ENCODE measurements at places on chromosomes 2 and 18. TPM values are rescaled to one million over a fixed set of nuclear protein-coding genes. Genes with fewer than 3 reads are reported as not detected.

GRCh38 chr2:85503851-85504777 lies 34.9 kb upstream of the MAT2A start:
- H3K4me1 ChIP-seq: no peaks in the 10 kb centered on the region
- H3K27ac ChIP-seq: no peak overlapping the region
- no peak overlapping the region for H3K4me3 ChIP-seq
- no peak for DNase-seq

DNA sequence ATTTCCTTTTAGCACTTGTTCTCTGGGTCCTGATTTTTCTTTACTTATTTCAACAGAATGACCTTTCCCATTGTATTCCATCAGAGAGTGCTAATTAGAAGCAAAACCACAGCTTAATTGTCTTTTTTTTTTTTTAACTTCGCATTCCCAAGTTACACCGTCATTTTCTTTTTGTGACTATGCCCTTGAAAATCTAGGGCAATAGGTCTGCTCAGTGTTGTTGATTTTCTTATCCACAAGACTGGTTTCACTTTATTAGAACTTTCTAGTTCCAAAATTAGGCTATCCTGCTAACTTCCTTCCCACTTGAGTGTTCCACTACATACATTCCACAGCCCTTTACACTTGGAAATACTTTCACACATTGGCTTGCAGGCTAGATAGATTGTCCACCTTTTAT lies 18.7 kb upstream of the ADAM17 start:
- no peak overlapping the region for H3K4me3 ChIP-seq
- H3K27me3 ChIP-seq: no peaks in the 10 kb centered on the region
- no peak overlapping the region for H3K27ac ChIP-seq
- no peaks in the 10 kb centered on the region for H3K4me1 ChIP-seq

DNA sequence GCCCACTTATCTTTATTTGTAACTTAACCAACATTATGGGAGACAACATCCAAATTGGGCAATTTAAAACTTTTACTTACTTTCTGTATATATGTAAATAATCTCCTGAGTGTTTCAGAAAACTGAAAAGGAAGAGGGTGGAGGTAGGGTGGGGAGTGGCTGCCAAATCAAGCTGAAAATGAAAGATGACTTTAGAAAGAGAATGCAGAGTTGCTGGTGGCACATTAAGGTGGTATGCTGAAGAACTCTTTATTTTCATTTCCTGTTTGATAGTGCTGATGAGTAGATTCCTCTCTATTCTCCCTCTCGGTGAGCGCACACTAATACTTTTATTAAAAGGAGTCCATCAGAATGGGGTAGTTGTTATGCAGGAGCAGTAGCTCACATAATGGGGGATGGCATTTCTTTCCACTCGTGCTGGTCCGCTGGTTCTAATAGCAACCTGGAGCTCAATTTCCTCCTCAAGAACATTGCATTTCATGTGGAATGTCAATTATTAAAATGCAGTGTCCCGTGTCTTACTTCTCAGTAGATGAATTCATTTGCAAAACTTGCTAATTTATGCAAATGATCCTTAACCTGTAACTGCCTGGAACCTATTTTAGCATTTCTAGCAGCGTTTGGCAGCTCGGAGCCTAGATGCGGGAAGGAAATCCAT lies 466.9 kb upstream of the HNRNPA3 start:
- no peak overlapping the region for H3K4me3 ChIP-seq
- no peaks in the 10 kb centered on the region for H3K27me3 ChIP-seq
- H3K36me3 ChIP-seq: no peaks in the 10 kb centered on the region
- no peaks in the 10 kb centered on the region for H3K4me1 ChIP-seq
- H3K27ac ChIP-seq: no peak overlapping the region
- no peak for DNase-seq

Gene UGT1A4
- not detected for total RNA-seq

DNA sequence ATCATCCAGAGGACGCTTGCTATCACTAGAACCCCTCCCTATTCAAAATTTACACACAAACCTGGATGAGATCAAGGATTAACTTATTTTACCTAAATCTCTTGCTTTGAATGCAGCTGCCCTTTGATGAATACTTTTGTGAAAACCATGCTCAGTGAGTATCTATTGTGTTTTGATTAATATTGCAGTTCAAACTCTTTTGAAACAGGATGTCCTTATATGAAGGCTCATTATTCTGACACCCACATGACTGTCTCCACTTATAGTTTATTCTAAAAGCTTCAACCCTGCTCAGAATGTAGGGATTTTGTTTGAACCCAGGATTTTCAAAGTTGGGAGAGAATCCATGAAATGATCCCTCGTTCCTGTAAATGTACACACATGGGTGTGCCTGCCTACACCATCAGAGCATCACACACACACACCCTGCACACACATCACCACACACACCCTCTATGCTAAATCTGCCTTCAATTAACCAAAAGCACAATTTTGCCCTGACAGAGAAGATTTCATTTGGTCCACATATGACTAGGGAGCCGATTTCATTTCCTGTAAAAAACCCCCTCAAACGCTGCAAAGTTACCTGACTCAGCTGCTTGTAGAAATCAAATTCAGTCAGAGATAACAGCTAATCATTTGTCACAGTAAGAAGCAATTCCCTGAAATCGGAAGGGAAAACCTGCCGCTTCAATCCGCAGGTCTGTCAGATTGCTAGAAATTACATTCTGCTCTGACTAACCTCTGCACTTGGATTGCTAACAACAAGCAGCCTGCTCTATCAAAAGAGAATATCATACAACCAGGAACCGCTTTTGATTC lies 65.2 kb downstream of the ZEB2 start:
- H3K4me1 ChIP-seq: peaks cover 13% of the 10 kb centered on the region
- no peaks in the 10 kb centered on the region for H3K27me3 ChIP-seq
- peak overlapping the region; percentile 41 for H3K27ac ChIP-seq
- DNase-seq: no peak
- H3K36me3 ChIP-seq: no peaks in the 10 kb centered on the region

GRCh38 chr2:166344286-166345113 lies 31.2 kb downstream of the SCN9A start:
- H3K27me3 ChIP-seq: no peaks in the 10 kb centered on the region
- H3K4me3 ChIP-seq: no peak overlapping the region
- H3K4me1 ChIP-seq: no peaks in the 10 kb centered on the region
- H3K36me3 ChIP-seq: no peaks in the 10 kb centered on the region

DNA sequence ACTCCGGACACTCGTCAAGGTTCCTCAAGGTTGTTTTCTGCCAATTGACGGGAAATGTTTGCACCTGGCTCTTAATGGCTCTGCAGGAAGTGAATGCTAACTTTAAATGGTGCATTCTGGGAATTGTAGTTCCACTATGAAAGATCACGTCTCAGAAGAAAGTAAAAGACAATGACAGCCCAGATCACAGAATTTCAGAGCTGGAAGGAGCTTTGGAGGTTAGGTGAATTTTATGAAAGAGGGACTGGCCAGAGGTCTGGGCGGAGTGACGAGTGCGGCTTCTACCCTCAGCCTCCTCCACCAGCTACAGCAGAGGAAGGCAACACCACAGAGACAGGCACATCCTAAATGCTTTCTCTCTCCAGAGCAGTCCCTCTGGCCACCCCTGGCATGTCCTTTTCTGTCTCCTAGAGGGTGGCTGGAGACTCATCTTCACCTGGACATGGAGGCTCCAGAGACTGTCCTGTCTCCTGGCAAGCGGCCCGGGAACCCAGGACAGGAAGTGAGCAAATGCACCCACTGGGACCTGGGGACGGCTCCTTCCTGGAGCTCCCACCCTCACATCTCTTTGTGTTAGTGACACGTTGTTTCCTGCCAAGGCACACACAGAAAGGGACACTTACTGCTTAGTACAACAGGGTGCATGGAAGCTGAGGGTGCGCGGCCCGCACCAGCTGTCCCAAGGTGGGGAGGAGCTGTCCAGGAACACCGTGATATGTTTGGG lies 19.4 kb downstream of the THAP4 start:
- peak; percentile 18 for DNase-seq
- peak overlapping the region; percentile 68 for H3K27ac ChIP-seq
- no peaks in the 10 kb centered on the region for H3K27me3 ChIP-seq
- peaks cover 25% of the 10 kb centered on the region for H3K4me1 ChIP-seq
- peak overlapping the region; percentile 58 for H3K4me3 ChIP-seq

Gene ABCG5
- total RNA-seq: not detected

DNA sequence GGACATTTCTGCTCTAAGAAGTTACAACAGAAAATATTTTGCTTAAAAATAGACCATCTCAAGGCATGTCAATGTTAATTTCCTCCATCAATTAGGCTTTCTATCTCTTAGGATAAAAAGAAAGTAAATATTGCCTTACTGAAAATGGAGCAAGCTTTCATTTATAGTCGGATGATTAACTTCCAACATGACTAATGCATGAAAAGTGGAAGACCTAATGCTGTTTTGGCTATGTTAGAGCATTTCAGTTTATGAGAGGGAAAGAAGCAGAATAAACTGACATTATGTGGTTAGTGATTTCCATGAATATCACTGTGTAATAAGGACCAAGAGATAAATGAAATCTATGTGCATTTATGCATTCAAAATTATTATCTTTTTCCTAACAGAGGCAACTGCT lies 475.2 kb upstream of the UBE2E3 start:
- H3K36me3 ChIP-seq: no peaks in the 10 kb centered on the region
- no peak overlapping the region for H3K4me3 ChIP-seq
- no peaks in the 10 kb centered on the region for H3K27me3 ChIP-seq
- H3K27ac ChIP-seq: no peak overlapping the region
- DNase-seq: no peak
- no peaks in the 10 kb centered on the region for H3K4me1 ChIP-seq

Gene LINC00305
- total RNA-seq: not detected

Gene LRP1B
- not detected for total RNA-seq

Gene NPHP1
- 0.35 TPM for total RNA-seq

DNA sequence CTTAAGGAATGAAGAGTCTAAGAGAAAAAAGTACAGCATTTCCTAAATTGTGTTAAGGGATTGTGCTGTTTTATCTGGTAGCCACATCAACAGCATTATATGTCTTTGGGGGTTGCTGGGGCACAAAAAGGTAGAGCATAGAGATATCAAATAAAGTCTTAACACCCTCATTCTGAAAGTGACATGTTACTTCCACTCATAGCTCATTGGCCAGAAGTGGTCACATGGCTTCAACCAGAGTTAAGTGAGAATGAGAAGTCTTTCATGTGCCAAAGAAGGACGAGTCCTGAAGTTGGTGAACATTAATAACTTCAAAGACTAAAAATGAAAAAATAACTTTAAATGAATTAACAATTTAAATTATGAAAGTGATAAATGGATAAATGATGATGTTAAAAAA lies 175.7 kb upstream of the ZEB2 start:
- no peak overlapping the region for H3K4me3 ChIP-seq
- no peaks in the 10 kb centered on the region for H3K36me3 ChIP-seq
- no peak for DNase-seq
- no peak overlapping the region for H3K27ac ChIP-seq

Gene SCN3A
- 0.06 TPM for total RNA-seq

Gene IL36B
- not detected for total RNA-seq

Gene TAF4B
- 13.2 TPM for total RNA-seq

DNA sequence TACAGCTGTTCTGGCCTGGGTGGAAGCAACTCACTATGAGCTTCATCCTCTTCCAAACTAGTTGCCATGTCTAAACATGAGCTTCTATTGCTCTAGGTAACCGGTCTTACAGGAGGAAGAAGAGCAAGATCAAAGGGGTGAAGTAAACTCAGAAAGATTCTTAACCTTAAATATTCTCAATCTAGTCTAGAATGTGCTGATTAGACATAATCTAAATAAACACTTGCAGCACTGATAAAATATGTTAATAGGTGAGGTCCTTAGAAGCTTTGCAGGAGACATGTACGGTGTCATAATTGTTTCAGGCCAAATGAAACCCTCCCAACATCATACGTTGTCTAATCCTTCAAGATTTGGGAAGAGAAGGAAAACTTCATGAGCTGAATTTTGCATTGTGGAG lies 431.6 kb upstream of the FSHR start:
- no peaks in the 10 kb centered on the region for H3K27me3 ChIP-seq
- no peaks in the 10 kb centered on the region for H3K4me1 ChIP-seq

DNA sequence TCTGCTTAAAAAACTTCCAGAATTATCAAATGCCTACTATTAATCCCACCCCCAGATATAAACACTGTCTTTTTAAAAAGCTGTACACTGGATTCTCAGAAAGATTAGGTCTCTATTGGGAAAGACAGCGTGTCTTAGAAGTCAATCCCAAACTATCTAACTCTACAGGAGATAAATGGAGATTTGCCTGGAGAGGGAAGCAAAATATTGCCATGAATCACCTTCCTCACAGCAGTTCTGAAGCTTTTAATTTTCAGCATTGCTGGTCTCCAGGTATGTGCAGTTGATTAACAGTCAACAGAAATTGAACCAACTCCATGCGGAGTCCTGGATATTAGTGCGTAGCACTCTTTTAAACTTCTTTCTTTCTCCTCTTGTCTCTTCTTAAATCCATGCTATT lies 122.2 kb downstream of the DSC3 start:
- no peaks in the 10 kb centered on the region for H3K36me3 ChIP-seq
- DNase-seq: no peak
- H3K27me3 ChIP-seq: no peaks in the 10 kb centered on the region
- no peak overlapping the region for H3K27ac ChIP-seq
- H3K4me3 ChIP-seq: no peak overlapping the region

DNA sequence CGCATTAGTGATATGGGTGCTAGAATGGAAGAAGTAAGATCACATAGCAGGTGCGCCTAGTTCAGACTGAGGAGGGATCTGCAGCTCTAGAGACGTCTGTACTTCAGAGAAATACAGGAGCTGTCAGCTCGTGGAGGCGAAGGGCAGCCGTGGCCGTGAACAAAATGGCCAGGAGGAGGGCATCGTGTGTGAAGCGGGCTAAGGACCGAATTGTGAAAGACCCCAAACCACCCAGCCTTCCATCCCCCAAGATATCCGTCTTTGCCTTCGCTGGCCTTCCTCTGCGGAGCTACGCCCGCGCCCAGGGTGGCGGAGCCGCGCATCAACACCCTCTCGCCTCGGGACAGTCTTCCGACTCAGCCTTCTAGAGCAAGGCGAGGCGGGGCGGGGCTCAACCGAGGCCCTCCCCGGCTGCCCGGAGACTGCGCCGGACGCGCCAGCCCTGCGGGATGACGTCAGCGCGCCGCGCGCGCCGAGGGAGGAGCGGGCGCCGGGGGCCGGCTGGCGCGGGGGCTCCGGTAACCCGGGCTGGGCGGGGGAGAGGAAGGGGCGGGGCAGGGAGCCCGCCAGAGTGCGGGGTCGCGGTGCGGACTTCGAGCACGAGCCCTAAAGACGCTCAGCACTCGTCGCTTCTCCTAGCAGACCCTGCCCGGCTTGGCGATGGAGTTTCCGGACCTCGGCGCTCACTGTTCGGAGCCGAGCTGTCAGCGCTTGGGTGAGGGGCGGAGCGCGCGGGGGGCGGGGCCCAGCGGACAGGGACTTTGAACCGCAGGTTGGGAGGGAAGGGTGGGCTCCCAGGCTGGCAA lies at the start of gene ZFAND2B:
Gene ZFAND2B, plus strand, starts transcription at position 455 of the 806 bp plus-strand sequence. Its CDS starts 206 bp downstream, at position 661.
- peak within 1 kb of the TSS; percentile 86 for H3K27ac ChIP-seq
- peak; percentile 91 for DNase-seq
- peak within 1 kb of the TSS; percentile 70 for H3K4me3 ChIP-seq
- H3K4me1 ChIP-seq: peaks cover 54% of the 10 kb centered on the region
- H3K27me3 ChIP-seq: no peaks in the 10 kb centered on the region

GRCh38 chr2:12717191-12718014 lies 667 bp downstream of the TRIB2 start:
- peaks cover 33% of the 10 kb centered on the region for H3K4me1 ChIP-seq
- peak overlapping the region; percentile 88 for H3K27ac ChIP-seq
- H3K36me3 ChIP-seq: no peaks in the 10 kb centered on the region
- H3K4me3 ChIP-seq: peak overlapping the region; percentile 99
- peak; percentile 61 for DNase-seq
- no peaks in the 10 kb centered on the region for H3K27me3 ChIP-seq

Data from T-cell (primary cell).